ENCODE measurements at places on chromosomes 11 and 22. TPM values are rescaled to one million over a fixed set of nuclear protein-coding genes. Genes with fewer than 3 reads are reported as not detected.

DNA sequence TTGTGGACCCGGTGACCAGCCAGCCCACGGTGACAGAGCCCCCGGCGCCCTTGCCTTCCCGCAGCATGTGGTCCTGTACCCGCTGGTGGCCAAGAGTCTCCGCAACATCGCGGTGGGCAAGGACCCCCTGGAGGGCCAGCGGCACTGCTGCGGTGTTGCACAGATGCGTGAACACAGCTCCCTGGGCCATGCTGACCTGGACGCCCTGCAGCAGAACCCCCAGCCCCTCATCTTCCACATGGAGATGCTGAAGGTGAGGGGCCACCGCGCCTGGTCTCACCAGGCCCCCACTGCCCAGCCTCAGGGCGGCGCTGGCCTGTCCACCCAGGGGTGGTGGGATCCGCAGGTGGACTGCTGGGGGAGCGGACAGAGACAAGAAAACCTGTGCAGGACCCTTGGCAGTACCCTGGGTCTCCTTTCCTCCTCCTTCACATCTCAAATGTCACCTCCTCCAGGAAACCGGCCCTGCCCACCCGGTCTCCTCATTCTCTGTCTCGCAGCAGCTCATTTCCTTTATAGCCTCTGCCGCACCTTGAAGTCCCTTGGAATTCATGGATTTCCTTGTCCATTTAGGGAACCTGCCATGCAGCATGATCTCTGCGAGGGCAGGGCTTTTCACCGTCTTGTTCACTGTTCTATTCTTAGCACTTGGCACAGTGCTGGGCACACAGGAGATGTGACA lies 6.5 kb downstream of the AIP start:
- no peak for ATAC-seq

Gene PRG3
- total RNA-seq = not detected

DNA sequence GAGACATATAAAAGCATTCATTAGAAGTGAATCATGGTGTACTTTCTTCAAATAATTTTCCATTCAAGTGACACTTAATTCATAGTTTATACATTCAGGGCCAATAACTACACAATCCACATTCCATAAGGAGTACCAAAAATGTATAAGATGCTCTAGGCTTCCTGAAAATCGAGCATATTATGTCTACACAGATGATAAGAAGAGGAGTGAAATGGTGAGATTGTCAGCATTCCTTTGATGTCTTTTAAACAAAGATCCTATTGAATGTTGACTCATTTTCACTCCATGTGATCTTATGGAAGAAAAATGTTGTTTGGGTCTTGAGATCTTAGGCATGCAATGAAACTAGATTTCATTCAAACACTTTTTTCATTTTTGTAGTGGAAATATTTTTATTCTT lies 843.2 kb downstream of the KCNA4 start:
- ATAC-seq = no peak

DNA sequence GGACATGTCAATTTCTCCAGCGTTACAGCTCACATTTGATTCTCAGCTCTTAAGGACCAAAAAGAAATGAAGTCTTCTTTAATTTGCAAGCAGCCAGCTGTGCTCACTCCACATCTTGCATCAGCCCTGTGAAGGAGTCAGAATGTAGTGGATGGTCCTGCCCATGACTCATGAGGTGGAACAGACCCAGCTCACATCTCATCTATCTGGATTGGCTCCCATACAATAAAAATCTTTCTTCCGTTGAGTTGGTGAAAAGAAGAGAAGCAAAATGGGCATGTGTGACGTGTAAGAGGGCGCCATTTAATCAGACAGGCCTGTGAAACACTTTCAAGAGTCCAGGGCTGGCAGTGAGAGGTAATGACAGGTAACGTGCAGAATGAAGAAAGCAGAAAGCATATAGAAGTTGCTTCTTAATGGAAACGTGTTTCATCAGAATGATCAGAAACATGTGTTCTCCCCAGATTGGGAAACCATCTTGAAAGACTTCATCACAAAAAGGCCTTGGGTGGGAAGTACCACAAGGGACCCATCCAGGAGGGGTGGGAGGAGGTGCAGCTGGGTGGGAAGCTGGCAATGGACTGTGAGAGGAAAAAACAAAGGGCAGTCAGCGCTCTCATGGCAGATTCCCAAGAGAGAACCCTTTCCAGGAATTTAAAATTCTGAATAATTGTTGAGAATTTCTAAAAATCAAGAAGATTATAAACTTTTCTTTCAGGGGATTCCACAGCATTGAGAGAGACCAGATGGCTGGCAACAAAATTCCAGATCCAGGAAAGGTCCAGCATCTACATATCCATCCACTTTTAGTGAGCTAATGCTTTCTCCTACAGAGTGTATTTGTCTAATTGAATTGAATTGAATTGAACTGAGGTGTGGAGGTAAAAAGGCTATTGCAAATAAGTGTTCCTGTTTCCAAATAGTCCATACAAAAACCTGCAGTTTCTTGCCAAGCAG lies 57.0 kb downstream of the ETS1 start:
- ATAC-seq = peak; percentile 94

GRCh38 chr11:84437071-84437980 lies 1151.2 kb upstream of the CCDC90B start:
- no peak for ATAC-seq

- no peak for ATAC-seq
Measured at GRCh38 chr11:79436919-79437277, 3.9 kb downstream of the TENM4 start.

DNA sequence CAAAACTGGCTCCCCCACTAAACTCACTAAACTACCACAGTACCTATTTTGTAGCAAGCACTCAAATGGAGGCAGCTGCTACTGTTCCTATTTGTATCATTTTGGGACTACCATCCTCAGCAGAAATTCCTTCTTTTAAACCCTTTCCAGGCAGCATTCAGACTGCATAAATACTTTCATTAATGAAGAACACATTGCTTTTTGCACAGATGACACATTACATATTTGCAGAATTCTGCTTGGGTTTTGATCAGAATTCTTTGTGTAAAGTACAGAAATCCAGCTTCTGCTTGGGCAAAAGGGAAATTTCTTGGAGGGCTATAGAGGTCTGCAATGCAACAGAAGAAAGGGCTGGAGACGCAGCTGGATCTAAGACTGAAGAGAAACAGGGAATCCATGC lies 24.2 kb downstream of the RBX1 start:
- no peak for ATAC-seq

- no peak for ATAC-seq
Measured at GRCh38 chr11:10864688-10865087, 6.8 kb upstream of the ZBED5 start.

- no peak for ATAC-seq
Measured at GRCh38 chr11:31943056-31943780, 132.1 kb upstream of the PAX6 start.

DNA sequence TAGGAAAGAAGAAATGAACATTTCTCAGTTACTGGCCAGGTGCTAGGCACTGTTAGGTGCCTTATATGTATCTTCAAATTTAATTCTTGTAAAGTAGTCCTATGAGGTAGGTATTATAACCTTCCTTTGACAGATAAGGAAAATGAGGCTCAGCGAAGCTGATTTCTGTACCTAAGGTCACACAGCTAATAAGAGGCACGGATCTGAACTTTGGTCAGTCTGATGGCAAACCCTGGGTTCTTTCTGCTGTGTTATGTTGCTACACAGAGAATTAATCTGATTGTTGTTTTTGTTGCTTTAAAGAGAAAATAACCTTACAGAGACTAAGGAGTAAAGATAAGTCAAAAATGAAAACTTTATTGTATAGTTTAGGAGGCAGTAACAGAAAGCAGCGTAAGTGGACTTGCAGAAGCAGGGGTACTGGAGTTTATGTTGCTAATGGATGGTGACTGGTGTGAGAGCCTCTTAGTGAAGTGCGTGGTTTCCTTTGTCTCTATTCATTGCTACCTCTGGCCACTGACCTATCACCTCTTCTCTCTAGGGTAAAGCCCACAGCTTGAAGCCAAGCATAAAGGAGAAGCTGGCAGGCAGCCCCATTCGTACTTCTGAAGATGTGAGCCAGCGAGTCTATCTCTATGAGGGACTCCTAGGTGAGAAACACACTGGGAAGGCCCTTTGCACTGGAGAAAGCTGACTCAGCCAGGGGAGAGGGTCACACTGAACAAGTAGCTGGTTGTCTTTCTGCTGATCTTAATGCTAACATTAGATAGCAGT lies 38.3 kb downstream of the MADD start:
- ATAC-seq = no peak

DNA sequence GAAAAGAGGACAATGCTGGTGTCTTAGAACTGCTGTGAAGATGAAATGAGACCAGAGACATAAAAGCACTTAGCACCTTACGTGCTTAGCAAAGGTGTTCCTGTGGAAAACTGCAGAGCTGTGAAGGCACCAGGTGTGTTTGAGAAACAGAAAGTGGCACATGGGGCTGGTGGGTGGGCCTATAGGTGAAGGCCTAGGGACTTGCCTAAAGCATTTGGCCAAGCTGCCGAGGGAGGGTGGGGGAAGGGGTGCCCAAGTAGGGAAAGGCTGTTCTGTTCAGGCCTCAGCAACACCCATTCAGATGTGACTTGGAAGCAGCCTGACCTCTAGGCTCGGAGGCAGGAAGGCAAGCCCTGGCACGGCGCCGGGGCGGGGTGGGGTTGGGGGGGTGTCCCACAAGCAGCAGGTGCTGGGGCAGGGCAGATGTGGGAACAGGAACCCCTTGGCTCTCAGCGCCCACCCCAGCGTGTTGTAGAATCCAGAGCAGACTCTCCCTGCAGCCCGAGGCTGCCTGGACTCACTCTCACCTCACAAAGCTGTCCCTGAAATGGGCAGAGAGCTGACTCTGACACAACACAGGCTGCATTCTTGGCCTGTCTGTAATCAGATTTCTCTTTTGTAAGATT lies 366.7 kb upstream of the NARS2 start:
- ATAC-seq = peak; percentile 28

GRCh38 chr11:1117992-1118391 lies 39.8 kb upstream of the MUC5AC start:
- ATAC-seq = no peak

GRCh38 chr11:27064086-27064485 lies 23.5 kb downstream of the BBOX1 start:
- ATAC-seq = no peak

DNA sequence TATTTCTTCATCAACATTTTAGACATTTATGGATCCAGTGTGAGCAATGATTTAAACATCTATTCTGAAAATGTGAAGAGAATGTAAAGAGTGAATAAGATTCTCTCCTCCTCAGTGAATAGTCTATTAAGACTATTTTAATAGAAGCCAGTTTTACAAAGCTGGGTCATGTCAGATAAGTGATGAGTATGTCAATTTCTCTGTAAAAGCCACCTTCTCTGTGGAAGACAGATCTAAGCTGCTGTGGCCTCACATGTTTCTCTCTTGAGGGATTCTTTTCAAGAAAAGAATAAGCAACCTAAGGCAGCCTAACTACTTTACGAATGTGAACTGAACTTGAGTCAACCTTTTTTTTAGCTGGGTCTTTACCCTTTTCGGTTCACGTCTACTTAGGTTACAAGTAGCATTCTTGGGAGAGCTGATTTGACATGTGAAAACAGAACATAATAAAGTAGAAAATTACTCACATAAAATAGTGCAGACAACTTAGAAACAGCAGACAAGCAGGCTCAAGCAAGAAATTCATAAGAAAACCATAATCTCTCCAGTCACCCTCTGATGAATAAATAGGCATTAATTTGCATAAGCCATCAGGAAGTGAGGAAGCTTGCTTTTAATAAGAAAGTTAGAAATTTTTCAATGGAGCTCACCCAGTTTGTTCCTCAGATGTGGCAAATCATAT lies 9.9 kb downstream of the CTSC start:
- ATAC-seq = no peak

- ATAC-seq = no peak
Measured at GRCh38 chr22:20728523-20729190, 45.3 kb upstream of the SERPIND1 start.

DNA sequence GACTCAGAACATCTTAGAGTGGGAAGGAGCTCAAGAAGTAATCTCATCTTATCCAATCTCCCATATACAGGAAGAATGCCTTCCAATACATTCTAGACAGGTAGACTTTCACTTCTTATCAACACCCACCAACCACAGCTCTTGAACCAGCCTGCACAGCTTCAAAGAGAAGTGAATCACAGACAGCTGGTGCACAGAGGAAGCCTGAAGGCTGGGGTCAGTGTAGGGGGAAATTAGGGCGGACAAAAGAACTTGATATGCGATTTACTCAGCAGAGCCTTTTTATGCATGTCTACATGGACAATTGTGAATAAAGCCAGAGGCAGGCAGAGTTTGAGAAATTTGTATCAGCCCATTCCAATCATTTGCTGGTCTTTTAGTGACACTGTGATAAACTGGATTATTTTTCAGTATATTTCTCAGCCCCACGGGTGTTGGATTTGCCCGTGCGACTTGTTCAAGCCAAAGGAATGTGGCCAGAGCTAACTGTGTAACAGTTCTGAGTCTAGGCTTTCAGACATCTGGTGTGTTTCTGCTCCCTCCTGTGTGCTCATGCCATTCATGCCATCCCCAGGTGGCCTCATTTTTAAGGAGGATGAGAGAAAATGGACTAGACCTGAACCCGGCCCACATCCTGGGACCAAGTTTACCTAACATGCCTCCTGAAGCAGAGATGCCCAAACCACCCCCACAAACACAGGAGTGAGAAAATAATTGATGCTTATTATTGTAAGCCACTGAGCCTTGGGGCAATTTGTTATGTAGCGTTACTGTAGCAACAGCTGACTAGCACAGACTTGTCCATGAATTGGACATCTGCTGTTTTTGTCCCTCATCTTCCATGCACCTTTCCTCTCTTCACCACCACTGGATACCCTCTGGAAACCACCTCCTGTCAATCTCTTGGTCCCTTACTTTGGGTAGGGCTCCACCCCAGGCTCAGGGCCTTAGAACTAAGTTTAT lies 137.5 kb upstream of the HSD17B12 start:
- no peak for ATAC-seq

GRCh38 chr11:95361180-95361579 lies 130.2 kb upstream of the SESN3 start:
- ATAC-seq = no peak
